ENCODE measurements at places on chromosomes 13 and 19. TPM values are rescaled to one million over a fixed set of nuclear protein-coding genes. Genes with fewer than 3 reads are reported as not detected.

The PTGER1 gene
- 1.6 TPM for total RNA-seq

The PSG3 gene
- not detected for total RNA-seq

The ASPDH gene
- total RNA-seq = not detected

The FAM124A gene
- 1.8 TPM for total RNA-seq

The C13orf42 gene
- not detected for total RNA-seq

DNA sequence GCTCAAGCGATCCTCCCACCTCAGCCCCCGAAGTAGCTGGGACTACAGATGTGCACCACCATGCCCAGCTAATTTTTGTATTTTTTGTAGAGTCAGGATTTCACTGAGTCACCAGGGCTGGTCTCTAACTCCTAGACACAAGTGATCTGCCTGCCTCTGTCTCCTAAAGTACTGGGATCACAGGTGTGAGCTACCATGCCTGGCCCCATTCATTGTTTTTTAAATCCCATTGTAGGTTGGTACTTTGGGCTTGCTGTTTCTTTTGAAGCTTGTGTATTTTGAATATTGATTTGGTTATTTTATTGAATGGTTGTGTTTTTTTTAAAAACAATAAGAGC is 26.7 kb downstream of the ZMYM2 start:
- peaks cover 13% of the 10 kb centered on the region for H3K4me1 ChIP-seq
- H3K36me3 ChIP-seq = peaks cover 32% of the 10 kb centered on the region
- DNase-seq = no peak
- no peak overlapping the region for H3K27ac ChIP-seq
- no peak overlapping the region for H3K4me3 ChIP-seq

GRCh38 chr13:29439601-29440388 is 155.7 kb downstream of the SLC7A1 start:
- H3K27ac ChIP-seq = no peak overlapping the region
- H3K4me3 ChIP-seq = no peak overlapping the region
- H3K27me3 ChIP-seq = peaks cover 22% of the 10 kb centered on the region
- DNase-seq = no peak

DNA sequence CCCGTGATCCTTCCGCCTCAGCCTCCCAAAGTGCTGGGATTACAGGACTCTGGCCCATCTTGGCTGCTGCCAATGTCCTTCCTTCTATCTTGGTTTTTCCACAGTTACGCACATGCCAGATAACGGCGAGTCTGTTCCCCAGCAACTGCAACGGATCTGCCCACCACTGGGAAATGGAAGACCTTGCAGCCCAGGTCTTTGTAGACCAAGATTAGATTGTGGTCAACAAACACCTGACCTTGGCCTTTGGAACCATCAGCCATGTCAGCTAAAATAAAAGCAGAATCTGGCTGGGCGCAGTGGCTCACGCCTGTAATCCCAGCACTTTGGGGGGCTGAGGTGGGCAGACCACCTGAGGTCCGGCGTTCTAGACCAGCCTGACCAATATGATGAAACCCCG is 10.4 kb upstream of the LDLR start:
- no peaks in the 10 kb centered on the region for H3K27me3 ChIP-seq
- H3K4me1 ChIP-seq = peaks cover 9% of the 10 kb centered on the region
- H3K27ac ChIP-seq = no peak overlapping the region
- no peak for DNase-seq
- peaks cover 3% of the 10 kb centered on the region for H3K36me3 ChIP-seq

DNA sequence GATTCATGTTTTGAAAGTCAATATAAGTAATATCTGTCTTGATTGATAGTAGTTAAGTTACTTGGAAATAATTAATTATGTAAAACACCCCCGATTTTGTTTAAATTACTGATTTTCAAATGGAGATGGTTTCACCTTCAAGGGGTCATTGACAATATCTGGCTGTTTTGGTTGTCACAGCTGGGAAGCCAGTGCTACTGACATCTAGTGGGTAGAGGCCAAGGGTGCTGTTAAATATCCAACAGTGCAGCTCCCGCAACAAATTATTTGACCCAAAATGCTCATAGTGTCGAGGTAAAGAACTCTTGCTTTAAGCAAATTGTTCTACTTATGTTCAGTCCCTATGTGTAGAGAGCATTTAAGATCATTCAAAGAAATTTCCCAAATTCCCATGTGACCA is 50.6 kb upstream of the PCDH20 start:
- H3K36me3 ChIP-seq = no peaks in the 10 kb centered on the region
- no peak for DNase-seq
- no peak overlapping the region for H3K4me3 ChIP-seq

GRCh38 chr13:40114305-40114896 is 458.9 kb downstream of the COG6 start:
- peaks cover 21% of the 10 kb centered on the region for H3K4me1 ChIP-seq
- no peak overlapping the region for H3K4me3 ChIP-seq
- DNase-seq = no peak
- no peak overlapping the region for H3K27ac ChIP-seq
- no peaks in the 10 kb centered on the region for H3K36me3 ChIP-seq

DNA sequence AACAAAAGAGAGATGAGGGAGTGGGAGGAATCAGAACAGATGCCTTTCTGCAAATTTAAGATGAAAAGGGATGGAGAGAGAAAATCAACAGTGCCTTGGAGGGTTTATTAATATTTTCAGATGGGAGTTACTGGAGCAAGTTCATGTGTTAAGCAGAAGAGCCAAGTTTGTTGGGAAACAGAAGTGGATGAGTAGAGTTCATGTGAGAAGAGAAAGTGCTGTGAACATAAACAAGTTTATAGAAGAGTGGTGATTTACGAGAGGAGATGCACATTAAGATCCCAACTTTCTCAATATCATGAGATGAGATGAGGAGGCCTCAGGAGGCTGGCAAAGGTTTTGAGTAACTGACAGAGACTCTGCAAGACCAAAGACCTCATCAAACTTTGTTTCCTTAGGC is 274.1 kb upstream of the HTR2A start:
- H3K27ac ChIP-seq = no peak overlapping the region
- peaks cover 24% of the 10 kb centered on the region for H3K4me1 ChIP-seq
- peaks cover 12% of the 10 kb centered on the region for H3K27me3 ChIP-seq
- H3K4me3 ChIP-seq = no peak overlapping the region
- H3K36me3 ChIP-seq = no peaks in the 10 kb centered on the region

- no peak overlapping the region for H3K4me3 ChIP-seq
- peaks cover 1% of the 10 kb centered on the region for H3K27me3 ChIP-seq
- DNase-seq = no peak
- H3K27ac ChIP-seq = no peak overlapping the region
- peaks cover 19% of the 10 kb centered on the region for H3K4me1 ChIP-seq
Measured at GRCh38 chr13:23655321-23655720, 85.1 kb downstream of the TNFRSF19 start.

GRCh38 chr19:48342841-48343540 is 17.6 kb downstream of the EMP3 start:
- no peak overlapping the region for H3K4me3 ChIP-seq
- H3K4me1 ChIP-seq = peaks cover 3% of the 10 kb centered on the region
- H3K27me3 ChIP-seq = no peaks in the 10 kb centered on the region
- no peaks in the 10 kb centered on the region for H3K36me3 ChIP-seq
- H3K27ac ChIP-seq = no peak overlapping the region

DNA sequence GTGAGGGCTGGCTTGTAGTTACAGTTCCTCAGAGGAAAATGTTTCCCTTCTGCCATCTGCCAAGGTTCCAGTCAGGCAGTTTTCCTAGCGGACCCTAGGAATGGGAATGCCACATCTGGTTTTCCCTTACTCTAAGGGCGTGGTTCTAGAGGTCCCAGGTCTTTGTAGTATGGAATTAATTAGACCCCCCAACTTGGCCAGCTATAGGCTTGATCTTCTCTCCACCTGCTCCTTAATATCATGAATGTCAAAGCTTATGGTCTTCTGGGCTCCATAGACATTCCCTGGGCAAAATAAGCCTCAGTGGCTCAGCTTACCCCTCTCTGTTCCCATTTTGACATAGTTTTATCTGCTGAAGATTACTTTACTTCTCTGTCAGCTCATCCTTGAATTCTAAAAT is 70.0 kb downstream of the ZNF568 start:
- peaks cover 3% of the 10 kb centered on the region for H3K36me3 ChIP-seq
- no peak for DNase-seq
- no peaks in the 10 kb centered on the region for H3K27me3 ChIP-seq

DNA sequence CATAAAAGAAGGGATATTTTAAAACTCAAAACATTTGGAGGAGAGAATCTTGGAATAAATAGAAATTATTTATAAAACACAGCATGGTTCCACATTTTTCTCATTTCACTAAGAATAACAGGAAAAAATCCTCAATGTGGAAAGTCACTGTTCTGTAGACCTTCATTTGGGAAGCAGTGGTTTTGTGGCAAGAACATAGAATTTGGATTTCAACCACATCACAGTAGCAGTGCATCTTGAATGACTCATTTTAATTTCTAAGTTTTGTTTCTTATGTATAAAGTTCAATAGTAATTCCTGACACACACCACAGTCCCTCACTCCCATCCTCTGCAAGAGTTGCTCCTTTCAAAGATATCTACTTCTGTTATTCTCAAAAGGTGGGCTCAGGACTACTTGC is 264.0 kb downstream of the ENOX1 start:
- H3K4me1 ChIP-seq = peaks cover 21% of the 10 kb centered on the region
- H3K4me3 ChIP-seq = no peak overlapping the region
- H3K27ac ChIP-seq = no peak overlapping the region

DNA sequence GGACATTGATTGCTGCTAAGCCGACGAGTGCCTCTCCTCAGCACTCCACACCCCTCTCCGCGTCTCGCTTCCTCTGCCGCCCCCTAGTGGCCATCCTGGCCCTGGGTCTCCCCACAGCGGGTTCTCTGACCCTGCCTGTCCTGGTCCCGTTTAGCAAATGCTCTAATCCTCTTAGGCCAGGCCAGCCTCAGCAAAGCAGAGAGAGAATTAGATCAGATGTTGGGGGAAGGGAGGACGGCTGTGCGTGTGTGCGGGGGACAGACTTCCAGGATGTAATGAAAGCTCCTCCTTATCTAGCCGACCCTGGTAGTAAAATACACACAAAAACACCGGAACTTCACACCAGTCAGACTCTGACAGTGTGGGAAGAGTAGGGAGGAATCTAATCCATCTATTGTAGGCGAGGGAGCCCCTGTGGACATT is 4.5 kb downstream of the TPRX2 start:
- peak; percentile 94 for DNase-seq
- no peak overlapping the region for H3K27ac ChIP-seq
- no peak overlapping the region for H3K4me3 ChIP-seq

- no peak for DNase-seq
- H3K4me3 ChIP-seq = no peak overlapping the region
- H3K27ac ChIP-seq = no peak overlapping the region
- H3K36me3 ChIP-seq = no peaks in the 10 kb centered on the region
- peaks cover 6% of the 10 kb centered on the region for H3K4me1 ChIP-seq
- H3K27me3 ChIP-seq = no peaks in the 10 kb centered on the region
Measured at GRCh38 chr19:6800991-6801484, 28.5 kb downstream of the VAV1 start.

DNA sequence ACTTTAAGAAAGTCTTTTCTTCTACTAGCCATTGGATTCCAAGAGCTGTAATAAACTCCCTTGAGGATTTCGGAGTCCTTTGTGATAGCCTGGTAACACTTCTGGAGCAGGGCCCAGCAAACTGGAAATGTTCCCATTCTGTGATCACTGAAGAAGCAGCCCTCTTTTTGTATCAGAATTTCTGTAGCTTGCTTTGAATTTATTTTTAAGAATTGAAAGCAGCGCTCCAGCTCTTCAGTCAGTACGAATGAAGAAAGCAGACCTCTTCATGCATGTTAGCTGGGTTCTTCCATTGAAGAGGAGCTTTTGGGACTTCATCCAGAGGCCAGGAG is 141.5 kb downstream of the AKAP11 start:
- no peak for DNase-seq
- no peak overlapping the region for H3K27ac ChIP-seq
- peaks cover 25% of the 10 kb centered on the region for H3K27me3 ChIP-seq
- H3K4me1 ChIP-seq = no peaks in the 10 kb centered on the region
- H3K36me3 ChIP-seq = no peaks in the 10 kb centered on the region

GRCh38 chr19:13985771-13986347 is 20.3 kb downstream of the RFX1 start:
- no peak overlapping the region for H3K4me3 ChIP-seq
- peaks cover 18% of the 10 kb centered on the region for H3K4me1 ChIP-seq

DNA sequence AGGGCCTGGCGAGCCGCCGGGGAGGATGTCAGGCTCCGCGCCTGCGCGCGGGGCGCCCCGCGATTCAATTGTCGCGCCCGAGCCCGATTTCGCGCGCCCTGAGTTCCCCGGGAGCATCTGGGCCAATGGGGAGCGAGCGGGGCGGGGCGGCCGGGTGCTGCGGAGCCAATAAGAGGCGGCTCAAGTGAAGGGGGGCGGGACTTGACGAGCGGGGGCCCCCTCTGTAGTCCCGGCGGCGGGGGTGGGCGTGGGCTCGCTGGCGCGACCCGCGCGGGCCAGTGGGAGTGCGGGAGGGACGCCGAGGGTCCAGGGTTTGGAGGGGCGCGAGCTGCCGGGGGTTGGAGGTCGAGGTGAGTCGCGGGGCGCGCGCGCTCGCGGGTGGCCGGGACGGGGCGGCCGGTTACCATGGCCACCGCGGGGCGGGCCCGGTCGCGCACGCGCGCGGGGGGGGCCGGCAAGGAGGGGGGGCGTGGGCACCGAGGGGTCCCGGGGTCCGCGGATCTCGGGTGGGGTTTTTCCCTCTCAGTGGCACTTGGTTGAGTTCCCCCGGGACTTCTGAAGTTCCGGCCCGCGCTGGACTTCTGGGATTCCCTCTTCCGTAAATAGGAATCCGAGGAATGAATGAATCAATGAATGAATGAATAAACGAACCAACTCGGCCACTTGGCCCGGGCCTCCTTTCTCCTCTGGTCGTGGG is 744 bp downstream of the UHRF1 start:
- H3K27ac ChIP-seq = peak overlapping the region; percentile 97
- peak overlapping the region; percentile 72 for H3K4me3 ChIP-seq
- no peaks in the 10 kb centered on the region for H3K27me3 ChIP-seq
- DNase-seq = peak; percentile 96

DNA sequence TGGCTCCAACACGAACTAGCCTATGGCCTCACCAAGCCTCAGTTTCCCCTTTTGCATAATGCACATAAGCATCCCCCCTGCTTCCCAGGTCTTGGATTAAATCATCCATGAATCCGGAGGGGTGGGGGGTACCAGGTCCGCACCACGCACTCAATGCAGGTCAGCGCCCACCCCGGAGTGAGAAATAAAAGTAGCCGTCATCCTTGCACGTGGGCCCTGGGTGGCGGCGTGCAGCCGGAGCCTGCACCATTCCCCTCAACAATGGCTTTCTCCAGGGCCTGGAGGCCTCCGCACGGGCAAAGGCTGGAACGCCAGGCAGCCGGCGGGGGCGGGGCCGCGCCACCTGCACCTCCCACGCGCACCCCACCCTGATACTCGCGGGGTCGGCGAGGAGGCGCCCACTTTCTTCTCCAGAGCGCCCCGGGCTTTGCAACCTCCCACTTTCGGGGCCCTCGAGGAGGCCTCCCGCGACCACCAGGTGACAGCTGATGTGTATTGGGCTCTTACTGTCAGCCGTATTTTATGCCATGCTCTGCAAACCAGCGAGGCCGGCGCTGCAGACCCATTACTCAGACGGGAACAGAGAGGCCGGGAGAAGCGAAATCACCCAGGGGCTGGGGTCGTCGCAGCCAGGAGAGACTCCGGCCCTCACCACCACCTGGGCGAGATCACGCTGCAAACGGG is 767 bp upstream of the GADD45B start:
- no peaks in the 10 kb centered on the region for H3K27me3 ChIP-seq
- peaks cover 30% of the 10 kb centered on the region for H3K4me1 ChIP-seq
- peak overlapping the region; percentile 99 for H3K4me3 ChIP-seq
- H3K36me3 ChIP-seq = peaks cover 20% of the 10 kb centered on the region
- H3K27ac ChIP-seq = peak overlapping the region; percentile 93
- peak; percentile 87 for DNase-seq
